ENCODE measurements at places on chromosomes 3 and 15.

GRCh38 chr3:141060327-141060726 lies 9.2 kb downstream of the SPSB4 start:
- no peak for DNase-seq

- DNase-seq, result no peak
These were observed 352.3 kb downstream of the PTPRG start for GRCh38 chr3:61913701-61914100.

GRCh38 chr3:55906896-55907295 lies 419.8 kb upstream of the WNT5A start:
- DNase-seq, result no peak

- peak; percentile 12 for DNase-seq
These were observed 12.4 kb downstream of the KLF13 start for GRCh38 chr15:31338879-31339557.

DNA sequence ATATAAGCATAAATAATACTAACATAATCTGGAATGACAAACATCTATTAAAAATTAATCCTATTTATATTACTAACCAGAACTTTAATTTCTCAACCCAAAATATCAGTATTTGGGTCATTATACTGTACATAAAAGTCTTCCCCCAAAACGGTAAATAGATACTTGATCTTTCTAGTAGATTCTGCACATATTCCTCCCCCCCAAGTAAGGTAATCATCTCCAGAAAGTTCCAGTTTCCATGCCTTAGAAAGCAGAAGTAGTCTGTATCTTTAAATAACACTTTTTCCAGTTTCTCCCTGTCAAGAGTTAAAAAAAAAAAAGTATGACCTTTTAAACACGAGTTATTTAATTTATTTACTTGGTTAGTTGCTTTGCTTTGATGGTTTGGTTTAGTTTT lies 150.7 kb upstream of the MB21D2 start:
- DNase-seq, result no peak

- no peak for DNase-seq
These were observed 117.3 kb downstream of the XXYLT1 start for GRCh38 chr3:195153653-195154052.

GRCh38 chr15:58467722-58468423 lies 36.1 kb downstream of the LIPC start:
- DNase-seq, result no peak

- DNase-seq, result no peak
These were observed 79.3 kb upstream of the LSAMP start for GRCh38 chr3:116524453-116525210.

DNA sequence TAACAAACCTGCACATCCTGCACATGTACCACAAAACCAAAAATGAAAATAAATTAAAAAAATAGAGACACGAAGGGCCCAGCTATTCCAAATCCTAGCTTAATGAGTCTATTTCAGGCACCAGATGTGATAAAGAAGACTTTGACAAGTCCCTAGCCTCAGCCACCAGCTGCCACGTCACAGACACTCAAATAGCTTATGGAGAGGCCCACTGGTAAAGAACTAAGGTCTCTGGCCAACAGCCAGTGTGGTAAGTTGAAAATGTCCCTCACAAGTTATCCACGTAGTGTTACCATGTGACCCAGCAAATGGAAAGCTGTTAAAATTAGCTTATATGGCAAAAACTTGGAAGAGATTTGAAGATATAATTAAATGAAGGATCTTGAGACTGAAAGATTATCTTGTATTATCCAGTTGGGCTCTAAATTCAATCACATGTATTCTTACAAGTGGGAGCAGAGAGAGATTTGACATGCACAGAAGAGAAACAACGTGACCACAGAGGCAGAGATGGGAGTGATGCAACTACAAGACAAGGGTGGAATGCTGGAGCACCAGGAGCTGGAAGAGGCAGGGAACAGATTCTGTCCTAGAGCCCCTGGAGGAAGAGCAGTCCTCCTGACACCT lies 10.9 kb downstream of the ACSBG1 start:
- no peak for DNase-seq

DNA sequence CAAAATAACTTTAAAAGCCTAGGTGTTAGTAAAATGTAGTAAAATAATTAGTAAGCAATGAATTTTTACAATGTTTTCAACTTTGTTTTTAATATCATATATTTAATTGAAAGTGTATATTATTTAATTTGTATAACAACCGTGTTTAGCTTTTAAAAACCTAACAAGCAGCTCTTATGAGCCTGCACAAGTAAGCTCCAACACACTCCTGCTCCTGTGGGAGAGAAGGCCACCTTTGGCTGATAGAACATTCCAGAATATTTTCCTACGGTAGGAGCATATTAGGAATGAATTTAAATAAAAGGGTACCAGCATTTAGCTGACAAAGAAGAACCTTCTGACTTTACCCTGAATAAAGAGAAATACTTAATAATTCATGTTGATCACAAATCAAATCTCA lies 40.3 kb upstream of the TM4SF1 start:
- no peak for DNase-seq

DNA sequence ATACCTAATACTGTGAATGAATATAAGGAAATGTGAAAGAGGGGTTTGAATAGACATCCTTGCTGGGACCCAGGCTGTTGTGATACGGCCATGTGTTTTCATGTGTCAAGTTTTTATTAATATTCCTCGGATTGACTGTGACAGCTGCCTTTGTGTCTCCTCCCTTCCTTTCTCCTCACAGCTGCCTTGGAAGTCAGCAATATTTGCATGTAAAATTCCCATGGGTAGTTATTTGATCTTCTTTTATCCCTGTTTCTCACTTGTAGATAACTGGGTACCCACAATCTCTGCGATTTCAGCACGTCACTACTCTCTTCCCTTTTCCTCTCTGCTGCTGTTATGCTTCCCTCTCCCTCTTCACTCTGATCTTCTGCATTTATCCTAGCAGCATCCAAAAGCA lies 9.4 kb downstream of the GPR156 start:
- no peak for DNase-seq

GRCh38 chr3:156507285-156507684 lies 47.6 kb downstream of the SSR3 start:
- DNase-seq, result no peak

DNA sequence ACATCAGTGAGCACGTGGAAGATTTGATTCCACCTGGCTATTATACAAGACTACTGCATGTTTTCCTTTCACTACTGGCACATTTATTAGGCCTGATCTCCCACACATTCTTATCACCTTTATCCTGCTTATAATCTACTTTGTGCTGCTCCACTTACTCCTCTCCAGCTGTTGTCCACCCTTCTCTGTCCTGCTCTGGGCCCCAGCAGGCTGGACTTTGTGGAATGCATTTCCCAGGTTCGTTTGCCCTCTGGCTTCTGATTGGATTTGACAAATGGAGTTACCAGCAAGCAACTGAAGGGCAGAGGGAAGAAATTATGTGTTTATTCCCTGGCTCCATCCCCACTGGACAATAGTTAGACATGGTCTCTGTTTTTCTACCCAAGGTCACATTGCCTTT lies 75.5 kb downstream of the DCLK3 start:
- DNase-seq, result no peak

Measured in NCI-H774 (cell line).